HFFc6 (cell line): ENCODE measurements at places on chromosomes 13 and 19. TPM values are rescaled to one million over a fixed set of nuclear protein-coding genes. Genes with fewer than 3 reads are reported as not detected.

GPR183 gene
- not detected in 3 replicates for total RNA-seq

RBM42 gene
- 113 to 123 TPM (median 121 TPM) in 3 replicates for total RNA-seq

EID2 gene
- total RNA-seq, result 18.4 to 21.6 TPM (median 19.2 TPM) in 3 replicates

NOTCH3 gene
- total RNA-seq, result 2.5 to 18.0 TPM (median 4.4 TPM) in 3 replicates

POSTN gene
- total RNA-seq, result 22.9 to 227 TPM (median 197 TPM) in 3 replicates

ATP8B3 gene
- 4.4 to 10.6 TPM (median 4.9 TPM) in 3 replicates for total RNA-seq

DNA sequence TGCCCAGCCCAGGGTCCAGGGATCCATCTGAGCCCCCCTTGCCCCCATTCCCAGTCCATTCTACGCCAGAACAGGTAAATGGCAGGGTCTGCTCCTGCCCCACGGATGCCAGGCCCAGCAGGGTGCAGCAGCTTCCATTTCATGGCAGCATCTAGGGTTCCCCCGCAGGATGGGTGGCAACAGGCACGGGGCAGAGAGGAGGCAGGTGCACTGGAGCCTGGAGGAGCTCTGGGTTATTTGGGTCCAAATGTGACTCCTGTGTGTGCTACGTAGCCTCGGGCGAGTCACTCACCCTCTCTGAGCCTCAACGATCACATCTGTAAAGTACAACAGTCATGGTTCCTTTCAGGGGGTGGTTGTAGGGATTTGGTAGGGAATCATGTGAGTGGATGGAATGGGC lies 27.4 kb downstream of the IL12RB1 start:
- no peak for DNase-seq
- H3K4me3 ChIP-seq, result no peak overlapping the region
- H3K27me3 ChIP-seq, result peaks cover 3% of the 10 kb centered on the region
- no peaks in the 10 kb centered on the region for H3K36me3 ChIP-seq
- H3K27ac ChIP-seq, result no peak overlapping the region
- H3K4me1 ChIP-seq, result peaks cover 8% of the 10 kb centered on the region

GRCh38 chr13:98782654-98783053 lies 30.2 kb upstream of the SLC15A1 start:
- no peak overlapping the region for H3K27ac ChIP-seq
- H3K36me3 ChIP-seq, result no peaks in the 10 kb centered on the region
- DNase-seq, result no peak
- no peak overlapping the region for H3K4me3 ChIP-seq

- H3K27ac ChIP-seq, result no peak overlapping the region
- H3K4me3 ChIP-seq, result no peak overlapping the region
These were observed 498 bp downstream of the PROZ start for GRCh38 chr13:113158946-113159345.

- peak overlapping the region; percentile 59 for H3K27ac ChIP-seq
- peaks cover 51% of the 10 kb centered on the region for H3K4me1 ChIP-seq
- H3K27me3 ChIP-seq, result no peaks in the 10 kb centered on the region
- DNase-seq, result no peak
- no peak overlapping the region; the same call in 1 of the 2 replicates for H3K4me3 ChIP-seq
These were observed 17.8 kb upstream of the UPF3A start for GRCh38 chr13:114263578-114263977.

DNA sequence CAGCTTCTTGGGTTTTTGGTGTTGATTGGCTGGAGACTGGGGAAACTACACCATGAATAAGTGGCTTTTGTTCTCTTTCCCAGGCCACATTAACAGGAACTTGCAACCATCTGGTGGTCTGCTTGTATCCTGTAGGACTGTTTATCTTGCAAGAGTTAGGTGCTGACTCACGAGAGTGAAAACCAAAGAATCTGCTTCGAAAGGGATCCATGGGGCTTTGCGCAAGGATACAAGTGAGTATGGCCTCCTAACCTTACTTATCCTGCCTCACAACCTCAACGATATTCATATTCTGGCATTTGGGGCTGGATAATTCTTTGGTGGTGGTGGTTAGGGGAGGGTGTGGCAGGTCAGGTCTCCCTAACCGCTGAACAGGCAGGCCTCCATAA lies 4.7 kb upstream of the SIGLECL1 start:
- no peak overlapping the region for H3K27ac ChIP-seq
- H3K4me1 ChIP-seq, result no peaks in the 10 kb centered on the region
- H3K36me3 ChIP-seq, result no peaks in the 10 kb centered on the region
- H3K4me3 ChIP-seq, result no peak overlapping the region

- H3K27me3 ChIP-seq, result no peaks in the 10 kb centered on the region; the same call in 1 of the 2 replicates
- H3K36me3 ChIP-seq, result peaks cover 14% of the 10 kb centered on the region
- H3K4me3 ChIP-seq, result no peak overlapping the region
- no peak for DNase-seq
These were observed 2.3 kb upstream of the FCAR start for GRCh38 chr19:54871696-54872095.

GRCh38 chr13:76883236-76883635 lies 3.0 kb downstream of the KCTD12 start:
- H3K4me1 ChIP-seq, result peaks cover 49% of the 10 kb centered on the region
- no peak overlapping the region for H3K27ac ChIP-seq
- H3K4me3 ChIP-seq, result peak overlapping the region; percentile 9; the same call in 1 of the 2 replicates
- peaks cover 7% of the 10 kb centered on the region for H3K27me3 ChIP-seq
- DNase-seq, result no peak
- H3K36me3 ChIP-seq, result no peaks in the 10 kb centered on the region

GRCh38 chr13:80400164-80400864 lies 59.4 kb upstream of the SPRY2 start:
- DNase-seq, result no peak
- H3K4me1 ChIP-seq, result no peaks in the 10 kb centered on the region
- no peak overlapping the region for H3K4me3 ChIP-seq
- H3K27ac ChIP-seq, result no peak overlapping the region
- peaks cover 9% of the 10 kb centered on the region; the same call in 1 of the 2 replicates for H3K27me3 ChIP-seq

- DNase-seq, result peak; percentile 23
- H3K36me3 ChIP-seq, result peaks cover 6% of the 10 kb centered on the region; the same call in 1 of the 2 replicates
- peak overlapping the region; percentile 35 for H3K4me3 ChIP-seq
- H3K27me3 ChIP-seq, result peaks cover 1% of the 10 kb centered on the region; the same call in 1 of the 2 replicates
These were observed 178.9 kb downstream of the COL4A1 start for GRCh38 chr13:110127986-110128511.

- H3K4me3 ChIP-seq, result peak overlapping the region; percentile 77
- peaks cover 63% of the 10 kb centered on the region for H3K4me1 ChIP-seq
- H3K27ac ChIP-seq, result peak overlapping the region; percentile 96
These were observed 4.1 kb upstream of the CIRBP start for GRCh38 chr19:1264801-1265614.

GRCh38 chr19:29840066-29840950 lies 28.5 kb downstream of the CCNE1 start:
- peaks cover 19% of the 10 kb centered on the region for H3K27me3 ChIP-seq
- H3K27ac ChIP-seq, result no peak overlapping the region
- peaks cover 18% of the 10 kb centered on the region for H3K4me1 ChIP-seq
- no peak overlapping the region for H3K4me3 ChIP-seq

DNA sequence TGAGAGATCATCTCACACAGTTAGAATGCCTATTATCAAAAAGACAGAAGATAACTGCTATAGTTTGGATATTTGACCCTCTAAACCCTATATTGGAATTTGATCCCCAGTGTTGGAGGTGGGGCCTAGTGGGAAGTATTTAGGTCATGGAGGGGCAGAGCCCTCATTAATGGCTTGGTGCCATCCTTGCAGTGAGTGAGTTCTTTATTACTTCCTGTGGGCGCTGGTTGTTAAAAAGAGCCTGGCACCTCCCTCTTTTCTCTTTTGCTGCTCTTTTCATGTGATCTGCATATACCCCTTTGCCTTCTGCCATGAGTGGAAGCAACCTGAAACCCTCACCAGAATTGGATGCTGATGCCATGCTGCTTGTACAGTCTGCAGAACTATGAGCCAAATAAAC lies 66.8 kb downstream of the TDRD3 start:
- H3K4me3 ChIP-seq, result no peak overlapping the region
- DNase-seq, result no peak
- no peaks in the 10 kb centered on the region for H3K27me3 ChIP-seq

- peaks cover 61% of the 10 kb centered on the region for H3K4me1 ChIP-seq
- peak; percentile 28 for DNase-seq
- no peaks in the 10 kb centered on the region for H3K36me3 ChIP-seq
- no peak overlapping the region for H3K4me3 ChIP-seq
These were observed 279.8 kb downstream of the DNAJC15 start for GRCh38 chr13:43303033-43303729.

DNA sequence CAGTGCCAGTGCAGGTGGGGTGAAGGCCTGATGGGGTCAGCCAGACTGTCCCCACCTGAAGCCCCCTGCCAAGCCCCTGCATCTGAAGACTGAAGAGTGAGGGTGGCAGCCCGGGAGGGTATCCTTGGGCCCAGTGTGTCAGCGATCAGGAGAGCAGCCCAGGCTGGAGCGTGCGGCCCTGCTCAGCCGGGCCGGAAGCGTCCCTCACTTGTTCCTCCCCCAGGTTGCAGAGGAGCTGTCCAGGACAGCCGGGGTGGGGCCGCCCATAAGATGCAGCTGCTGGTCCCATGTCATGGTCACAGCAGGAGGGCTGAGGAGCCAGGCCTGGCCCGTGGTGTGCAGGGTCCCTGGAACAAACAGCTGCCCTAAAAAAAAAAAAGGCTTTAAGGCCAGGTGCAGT lies 55.4 kb downstream of the KDM4B start:
- no peaks in the 10 kb centered on the region; the same call in 1 of the 2 replicates for H3K36me3 ChIP-seq
- H3K4me1 ChIP-seq, result peaks cover 16% of the 10 kb centered on the region
- H3K4me3 ChIP-seq, result no peak overlapping the region
- H3K27ac ChIP-seq, result no peak overlapping the region

DNA sequence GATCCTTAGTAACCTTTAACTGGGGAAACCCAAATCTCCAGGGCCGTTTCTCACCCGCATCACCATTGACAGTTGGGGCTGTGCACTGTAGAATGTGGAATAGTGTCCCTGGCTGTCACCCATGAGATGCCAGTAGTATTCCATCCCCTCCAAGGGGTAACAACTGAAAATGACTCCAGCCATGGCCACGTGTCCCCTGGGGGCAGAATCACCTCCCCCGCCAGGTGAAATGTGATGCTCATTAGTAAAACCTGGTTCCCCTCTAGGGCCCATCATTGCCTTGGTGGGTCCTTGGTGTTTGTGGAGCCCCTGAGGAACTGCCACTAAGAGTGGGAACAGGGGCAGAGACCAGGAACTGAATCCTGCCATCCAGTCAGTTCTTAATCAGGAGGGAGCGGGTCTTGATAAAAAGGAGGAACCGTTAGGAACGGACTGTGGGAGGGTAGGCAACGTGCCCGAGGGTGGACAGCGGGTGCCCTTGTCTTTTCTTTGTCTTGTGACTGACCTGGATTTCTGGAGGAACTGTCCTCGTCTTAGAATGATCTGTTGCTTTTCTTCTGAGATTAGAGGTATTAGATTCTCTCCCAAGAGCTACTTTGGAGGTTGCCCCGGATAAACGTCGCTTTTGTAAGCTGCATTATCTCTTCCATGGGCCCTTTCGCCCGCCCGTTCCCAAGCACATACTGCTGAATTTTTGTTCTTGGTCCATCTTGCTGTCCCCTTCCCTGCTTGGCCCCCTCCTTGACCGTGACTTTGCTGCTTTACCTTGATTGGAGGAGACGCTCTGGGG lies 3.5 kb downstream of the MYO9B start:
- H3K27ac ChIP-seq, result peak overlapping the region; percentile 99
- H3K4me3 ChIP-seq, result peak overlapping the region; percentile 94
- peaks cover 4% of the 10 kb centered on the region for H3K27me3 ChIP-seq
- H3K36me3 ChIP-seq, result peaks cover 9% of the 10 kb centered on the region
- peaks cover 59% of the 10 kb centered on the region for H3K4me1 ChIP-seq

DNA sequence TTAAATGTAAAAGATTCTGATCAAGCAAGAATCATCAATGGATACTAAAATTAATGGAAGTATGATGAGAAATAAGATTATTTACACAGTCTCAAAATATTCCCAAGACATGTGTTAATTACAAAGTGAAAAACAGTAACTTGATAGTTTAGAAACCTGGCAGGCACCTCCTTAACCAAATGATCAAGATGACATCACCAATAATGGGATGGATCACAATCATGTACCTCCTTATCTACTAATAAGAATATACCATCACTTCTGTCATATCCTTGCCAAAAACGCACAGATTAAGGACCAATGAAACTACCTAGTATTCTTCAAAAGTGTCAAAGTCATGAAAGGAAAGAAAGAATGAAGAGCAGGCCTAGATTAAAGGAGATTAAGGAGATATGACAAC lies 30.0 kb downstream of the TSC22D1 start:
- no peaks in the 10 kb centered on the region for H3K27me3 ChIP-seq
- no peak overlapping the region for H3K4me3 ChIP-seq
- peaks cover 1% of the 10 kb centered on the region; the same call in 1 of the 2 replicates for H3K4me1 ChIP-seq
- DNase-seq, result no peak
- no peaks in the 10 kb centered on the region for H3K36me3 ChIP-seq
